ENCODE measurements at places on chromosomes 1 and 21.

- no peak for DNase-seq
Observed at GRCh38 chr1:201395936-201396335, 3.2 kb downstream of the LAD1 start.

- no peak for DNase-seq
Observed at GRCh38 chr1:219434923-219435297, 178.0 kb downstream of the ZC3H11B start.

GRCh38 chr1:59409549-59409948 lies 112.7 kb downstream of the FGGY start:
- no peak for DNase-seq

DNA sequence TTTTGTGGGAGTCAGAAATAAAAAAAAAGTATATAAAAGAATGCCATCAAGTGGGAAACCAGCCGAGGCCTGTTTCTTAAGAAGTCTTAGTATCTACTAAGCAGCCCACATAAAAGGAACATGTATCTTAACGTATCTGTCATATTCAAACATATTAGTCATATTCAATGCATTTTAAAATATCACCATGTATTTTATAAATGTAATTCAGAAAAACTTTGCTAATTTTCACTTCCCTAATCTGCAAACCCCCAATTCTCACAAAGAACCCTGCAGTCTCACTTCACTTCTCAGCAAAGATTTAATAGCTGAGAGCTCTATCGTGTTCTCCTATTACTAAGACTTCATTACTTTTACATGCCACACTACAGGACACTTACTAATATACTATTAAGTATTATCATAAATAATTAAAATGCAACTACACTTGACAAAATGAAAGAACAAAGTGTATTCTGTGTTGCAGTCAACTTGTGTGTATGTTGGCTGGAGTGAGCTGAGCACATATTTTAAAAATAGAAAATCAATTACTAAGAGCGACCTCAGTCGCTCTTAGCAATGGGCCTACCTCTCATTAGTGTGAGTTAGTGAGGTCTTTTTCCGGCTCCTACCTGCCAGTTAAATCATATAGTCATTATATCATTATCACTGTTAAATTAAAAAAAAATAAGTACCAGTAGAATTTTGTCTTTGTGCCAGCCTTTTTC lies 484.3 kb downstream of the LMO4 start:
- DNase-seq: no peak

- DNase-seq: no peak
Observed at GRCh38 chr1:209611771-209612570, 28.5 kb downstream of the CAMK1G start.

DNA sequence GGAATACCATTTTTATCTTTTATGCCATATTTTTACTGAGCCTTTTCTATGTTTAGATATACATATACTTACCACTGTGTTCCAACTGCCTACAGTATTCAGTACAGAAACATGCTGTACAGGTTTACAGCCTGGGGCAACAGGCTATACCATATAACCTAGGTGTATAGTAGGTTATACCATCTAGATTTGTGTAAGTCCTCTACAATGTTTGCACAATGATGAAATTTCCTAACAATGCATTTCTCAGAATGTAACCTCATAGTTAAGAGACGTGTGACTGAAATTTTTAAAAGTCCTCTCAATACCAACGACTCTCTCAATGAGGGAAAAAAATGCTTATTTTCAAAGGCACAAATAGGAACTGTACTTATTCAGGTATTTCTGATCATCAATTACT lies 21.7 kb downstream of the INTS7 start:
- no peak for DNase-seq

DNA sequence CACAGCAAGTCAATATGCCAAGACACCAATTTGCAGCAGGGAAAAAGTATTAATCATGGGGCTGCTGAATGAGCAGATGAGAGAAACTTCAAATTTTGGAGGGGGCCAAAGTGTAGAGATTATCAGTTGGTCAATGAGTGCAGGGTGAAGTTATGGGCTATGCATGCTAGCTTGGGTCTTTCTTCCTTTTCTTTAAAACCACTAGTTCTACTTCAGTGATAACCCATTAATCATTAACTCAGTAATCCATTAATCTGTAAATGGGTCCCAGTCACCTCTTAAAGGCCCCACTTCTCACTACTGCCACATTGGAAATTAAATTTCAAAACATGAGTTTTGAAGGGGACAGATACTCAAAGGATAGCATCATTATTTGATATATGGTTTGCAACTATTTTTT lies 688.6 kb upstream of the ADGRL4 start:
- DNase-seq: no peak

- no peak for DNase-seq
Observed at GRCh38 chr1:79760531-79760930, 754.0 kb upstream of the ADGRL4 start.

DNA sequence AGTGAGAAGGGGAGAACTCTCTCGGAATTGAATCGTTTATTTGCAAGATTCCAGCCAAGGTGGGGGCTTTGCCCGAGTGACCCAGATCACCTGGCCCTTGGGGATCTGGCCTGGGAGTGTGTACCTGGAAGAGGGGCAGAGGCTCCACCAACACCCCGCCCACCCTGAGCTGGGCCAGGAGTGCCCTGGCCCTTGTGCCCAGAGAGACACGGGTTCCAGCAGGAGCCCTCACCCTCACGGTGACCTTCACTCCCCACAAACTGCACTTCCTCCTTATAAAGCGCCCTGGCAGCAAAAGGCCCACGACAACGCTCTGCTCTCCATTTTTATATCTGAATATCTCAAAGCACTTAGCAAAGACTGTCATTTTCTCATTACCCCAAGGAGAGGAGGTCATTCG lies 16.6 kb downstream of the CASZ1 start:
- DNase-seq: no peak

GRCh38 chr1:57518496-57518895 lies 94.6 kb upstream of the DAB1 start:
- no peak for DNase-seq

DNA sequence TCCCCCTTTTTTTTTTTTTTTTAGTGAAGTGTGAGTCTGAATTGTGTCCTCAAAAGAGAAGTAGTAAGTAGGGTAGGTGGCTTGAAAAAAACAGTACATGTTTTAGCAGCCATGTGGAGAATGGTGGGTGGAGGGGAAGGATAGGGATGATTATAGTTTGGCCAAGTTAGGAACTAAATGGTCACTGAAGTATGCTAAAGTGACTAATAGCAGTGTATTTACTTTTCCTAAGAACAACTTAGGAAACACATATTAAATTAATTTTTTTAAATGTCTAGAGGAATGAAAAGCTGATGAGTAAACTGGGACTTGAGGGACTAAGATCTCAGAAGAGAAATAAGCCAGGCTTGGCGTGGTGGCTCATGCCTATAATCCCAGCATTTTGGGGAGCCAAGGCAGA lies 55.5 kb downstream of the PLA2G4A start:
- DNase-seq: no peak

DNA sequence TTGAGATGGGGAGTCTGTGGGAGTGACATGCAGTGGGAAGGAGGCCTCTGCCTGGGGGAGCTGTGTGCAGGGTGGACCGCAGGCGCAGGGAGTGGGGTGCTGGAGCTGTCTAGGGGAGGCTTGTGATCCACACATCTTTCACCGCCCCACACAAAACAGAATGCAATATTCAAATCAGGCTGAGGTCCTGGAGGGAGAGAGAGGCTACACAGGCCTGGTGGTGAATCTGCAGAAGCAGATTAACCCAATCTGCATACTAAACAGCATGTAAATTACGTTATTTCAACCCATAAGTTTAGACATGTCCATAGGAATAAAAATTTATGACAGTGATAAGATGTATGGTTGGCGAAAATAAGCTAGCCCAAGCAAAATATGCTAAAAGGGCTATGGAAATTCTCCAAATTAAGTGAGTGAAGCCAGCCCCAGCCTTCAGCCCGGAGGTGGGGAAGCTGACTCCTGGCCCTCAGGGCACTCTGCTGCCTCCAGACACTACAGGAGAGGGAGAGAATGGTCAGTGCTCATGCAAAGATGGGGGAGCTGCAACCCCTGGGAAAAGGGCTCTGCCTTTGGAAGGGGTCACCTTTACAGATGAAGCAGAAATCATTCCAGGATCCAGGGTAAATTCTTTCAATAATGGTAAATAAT lies 156.2 kb upstream of the CTTNBP2NL start:
- no peak for DNase-seq

- DNase-seq: no peak
Observed at GRCh38 chr1:31764312-31765040, at the start of gene ADGRB2. ADGRB2 (minus strand) TSS chr1:31764340; CDS start chr1:31757221, 7,119 bp downstream.

DNA sequence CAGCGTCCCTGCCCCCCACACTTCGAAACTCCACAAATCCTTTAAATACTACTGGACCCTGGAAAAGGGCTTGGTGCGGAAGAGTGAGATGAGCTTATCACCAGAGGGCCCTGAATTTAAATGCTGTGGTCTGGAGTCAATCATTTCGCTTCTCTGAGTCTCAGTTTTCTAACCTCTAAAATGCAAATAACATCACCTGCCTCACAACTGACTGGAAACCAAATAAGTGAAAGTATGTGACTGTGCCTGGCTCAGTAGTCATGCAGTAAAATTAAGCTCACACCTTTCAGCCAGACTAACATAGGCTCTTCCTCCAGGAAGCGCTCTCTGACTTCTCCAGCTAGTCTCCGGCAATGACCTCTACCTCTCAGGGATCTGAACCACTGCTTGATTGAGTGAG lies 4.2 kb downstream of the GJA4 start:
- DNase-seq: no peak
